ENCODE measurements at places on chromosomes 12 and 14. TPM values are rescaled to one million over a fixed set of nuclear protein-coding genes. Genes with fewer than 3 reads are reported as not detected.

DNA sequence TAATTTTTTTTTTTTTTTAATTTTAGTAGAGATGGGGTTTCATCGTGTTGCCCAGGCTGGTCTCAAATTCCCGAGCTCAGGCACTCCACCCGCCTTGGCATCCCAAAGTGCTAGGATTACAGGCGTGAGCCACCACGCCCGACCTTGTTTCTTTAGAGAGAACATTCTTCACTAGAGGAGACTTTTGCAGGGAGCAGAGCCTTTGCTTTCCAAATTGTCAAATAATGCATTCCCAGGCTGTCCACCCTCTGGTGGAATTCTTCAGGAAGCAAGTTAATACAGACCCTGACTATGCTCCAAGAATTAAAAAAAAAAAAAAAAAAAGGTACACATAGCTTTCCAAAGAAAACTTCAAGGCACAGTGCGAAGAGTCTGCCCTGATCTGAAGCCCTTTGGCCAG, 6.8 kb downstream of the ALDH1L2 start:
- DNase-seq: no peak
- H3K4me3 ChIP-seq: no peak overlapping the region
- no peak overlapping the region for H3K27ac ChIP-seq
- H3K36me3 ChIP-seq: no peaks in the 10 kb centered on the region
- no peaks in the 10 kb centered on the region for H3K4me1 ChIP-seq
- H3K27me3 ChIP-seq: no peaks in the 10 kb centered on the region

The LALBA gene
- total RNA-seq: not detected

The CMKLR1 gene
- 13.7 TPM for total RNA-seq

The ANO6 gene
- total RNA-seq: 36.8 TPM

GRCh38 chr14:23663127-23663526, 27.0 kb downstream of the DHRS2 start:
- H3K27me3 ChIP-seq: no peaks in the 10 kb centered on the region
- H3K27ac ChIP-seq: no peak overlapping the region
- no peaks in the 10 kb centered on the region for H3K36me3 ChIP-seq

The RASSF9 gene
- total RNA-seq: 1.0 TPM

The ZFHX2 gene
- 0.08 TPM for total RNA-seq

The ENDOU gene
- 0.25 TPM for total RNA-seq

The CEBPE gene
- total RNA-seq: 4.4 TPM

DNA sequence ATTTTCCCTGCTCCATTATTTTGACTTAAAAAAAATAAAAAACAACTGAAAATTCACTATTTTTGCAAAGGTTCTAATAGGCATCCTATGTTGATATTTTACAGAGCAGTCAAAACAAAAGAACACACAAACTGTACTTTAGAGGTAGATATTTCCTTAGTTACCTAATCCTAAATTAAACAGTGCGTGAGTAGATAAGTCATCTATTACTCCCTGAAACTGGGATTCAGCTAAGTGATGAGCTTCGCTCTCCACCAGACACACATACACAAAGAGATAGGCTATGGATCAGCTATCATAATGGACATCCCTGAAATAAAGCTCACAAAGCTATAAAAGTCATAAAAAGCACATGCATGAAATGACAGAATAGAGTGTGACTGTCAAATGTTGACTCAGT, 398.7 kb downstream of the SOX5 start:
- no peaks in the 10 kb centered on the region for H3K4me1 ChIP-seq
- DNase-seq: no peak
- H3K36me3 ChIP-seq: peaks cover 17% of the 10 kb centered on the region
- no peaks in the 10 kb centered on the region for H3K27me3 ChIP-seq

The NEUROD4 gene
- total RNA-seq: not detected

GRCh38 chr12:45914090-45914489, 76.3 kb downstream of the SCAF11 start:
- no peak overlapping the region for H3K4me3 ChIP-seq
- H3K4me1 ChIP-seq: peaks cover under 1% of the 10 kb centered on the region
- no peaks in the 10 kb centered on the region for H3K27me3 ChIP-seq
- no peak for DNase-seq

- no peaks in the 10 kb centered on the region for H3K27me3 ChIP-seq
- H3K4me3 ChIP-seq: no peak overlapping the region
- H3K36me3 ChIP-seq: no peaks in the 10 kb centered on the region
These were observed 232.1 kb downstream of the NAV3 start for GRCh38 chr12:78062786-78063185.

GRCh38 chr14:55160989-55161388, 30.4 kb downstream of the DLGAP5 start:
- H3K4me1 ChIP-seq: no peaks in the 10 kb centered on the region
- DNase-seq: no peak
- no peaks in the 10 kb centered on the region for H3K36me3 ChIP-seq
- no peak overlapping the region for H3K27ac ChIP-seq
- H3K27me3 ChIP-seq: no peaks in the 10 kb centered on the region
- H3K4me3 ChIP-seq: no peak overlapping the region

The DDN gene
- 0.09 TPM for total RNA-seq

The OAS1 gene
- total RNA-seq: 20.5 TPM

DNA sequence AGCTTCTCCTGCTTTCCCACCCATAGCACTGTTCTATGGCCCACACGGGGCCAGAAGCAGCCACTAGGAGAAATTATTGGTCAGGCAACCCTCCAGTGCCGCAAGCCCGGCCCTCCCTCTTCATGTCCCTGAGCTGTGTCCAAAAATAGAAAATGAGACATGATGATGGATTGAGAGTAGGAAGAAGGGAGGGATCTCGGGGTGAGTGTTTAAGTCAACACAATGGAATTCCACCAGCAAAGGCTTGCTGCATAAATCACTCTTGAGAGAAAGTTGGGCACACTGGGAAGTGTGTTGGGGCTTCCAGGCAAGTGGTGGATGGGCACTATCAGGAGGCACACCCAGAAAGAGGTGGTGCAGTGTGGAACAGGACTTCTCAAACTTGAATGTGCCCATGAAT, 94.2 kb downstream of the LLPH start:
- no peak for DNase-seq
- no peak overlapping the region for H3K4me3 ChIP-seq
- no peaks in the 10 kb centered on the region for H3K4me1 ChIP-seq
- H3K36me3 ChIP-seq: no peaks in the 10 kb centered on the region
- no peaks in the 10 kb centered on the region for H3K27me3 ChIP-seq

DNA sequence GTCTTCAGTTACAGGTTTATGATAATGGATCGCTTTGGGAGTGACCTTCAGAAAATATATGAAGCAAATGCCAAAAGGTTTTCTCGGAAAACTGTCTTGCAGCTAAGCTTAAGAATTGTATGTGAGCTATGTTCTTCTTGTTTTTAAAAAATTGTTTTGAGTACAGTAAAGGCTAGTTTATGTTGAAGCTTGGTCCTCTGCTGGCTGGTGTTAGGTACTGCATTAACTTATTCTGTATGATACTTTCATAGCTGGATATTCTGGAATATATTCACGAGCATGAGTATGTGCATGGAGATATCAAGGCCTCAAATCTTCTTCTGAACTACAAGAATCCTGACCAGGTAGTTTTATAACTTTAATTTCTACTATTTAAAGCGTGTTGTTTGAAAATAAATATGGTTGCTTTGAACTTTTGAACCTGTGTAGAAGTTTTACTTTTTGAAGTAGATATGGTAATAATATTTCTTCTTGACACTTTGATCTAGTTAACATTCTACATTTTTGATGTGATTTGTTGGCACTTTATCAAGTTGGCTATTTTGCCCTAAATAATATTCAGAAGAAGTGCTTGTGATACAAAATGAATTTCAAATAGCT, 55.7 kb downstream of the VRK1 start:
- peaks cover 2% of the 10 kb centered on the region for H3K36me3 ChIP-seq
- no peak overlapping the region for H3K4me3 ChIP-seq
- no peaks in the 10 kb centered on the region for H3K4me1 ChIP-seq

- no peaks in the 10 kb centered on the region for H3K36me3 ChIP-seq
- no peak overlapping the region for H3K27ac ChIP-seq
- H3K4me1 ChIP-seq: no peaks in the 10 kb centered on the region
- H3K4me3 ChIP-seq: no peak overlapping the region
These were observed 129.6 kb upstream of the CDKN3 start for GRCh38 chr14:54267172-54267571.

DNA sequence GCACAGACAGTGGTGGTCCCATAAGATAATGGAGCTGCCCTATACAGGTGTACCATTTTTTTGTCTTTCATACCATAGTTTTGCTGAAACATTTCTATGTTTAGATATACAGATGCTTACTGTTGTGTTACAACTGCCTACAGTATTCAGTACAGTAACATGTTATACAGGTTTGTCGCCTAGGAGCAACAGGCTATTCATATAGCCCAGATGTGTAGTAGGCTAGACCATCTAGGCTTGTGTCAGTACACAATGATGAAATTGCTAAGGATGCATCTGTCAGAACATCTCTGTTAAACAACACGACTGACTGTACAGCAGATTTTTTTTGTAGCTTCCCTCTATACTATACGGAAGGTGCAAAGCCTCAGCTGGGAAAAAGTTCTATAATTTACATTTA, 30.5 kb downstream of the RAD9B start:
- no peaks in the 10 kb centered on the region for H3K27me3 ChIP-seq
- peaks cover 4% of the 10 kb centered on the region for H3K36me3 ChIP-seq
- H3K4me3 ChIP-seq: no peak overlapping the region
- H3K27ac ChIP-seq: no peak overlapping the region
- no peak for DNase-seq
- peaks cover 15% of the 10 kb centered on the region for H3K4me1 ChIP-seq

DNA sequence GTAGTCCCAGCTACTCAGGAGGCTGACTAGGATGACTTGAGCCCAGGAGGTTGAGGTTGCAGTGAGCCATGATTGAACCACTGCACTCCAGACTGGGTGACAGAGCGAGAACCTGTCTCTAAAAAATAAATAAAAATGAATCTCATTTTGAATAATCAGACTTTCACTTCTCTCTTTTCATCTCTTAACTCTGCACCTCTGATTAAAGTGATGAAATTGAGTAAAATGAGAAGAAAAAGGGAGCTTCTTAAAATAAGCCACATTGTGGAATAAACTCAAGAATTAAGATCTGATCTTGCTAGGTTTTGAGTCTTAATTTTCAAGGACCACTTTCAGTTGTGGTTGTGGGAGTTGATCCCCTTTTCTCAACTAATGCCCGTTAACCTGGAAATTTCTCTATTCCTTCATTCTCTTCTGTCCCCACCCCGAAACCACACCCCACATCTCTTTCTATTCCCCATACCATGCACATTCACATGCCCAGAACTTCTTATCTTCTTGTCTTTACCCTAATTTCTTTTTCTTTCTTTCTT, 70.9 kb upstream of the ETV6 start:
- no peak overlapping the region for H3K27ac ChIP-seq
- peaks cover 2% of the 10 kb centered on the region for H3K4me1 ChIP-seq
- H3K27me3 ChIP-seq: no peaks in the 10 kb centered on the region
- no peak overlapping the region for H3K4me3 ChIP-seq
- no peaks in the 10 kb centered on the region for H3K36me3 ChIP-seq
- no peak for DNase-seq

The LHX5 gene
- total RNA-seq: not detected

DNA sequence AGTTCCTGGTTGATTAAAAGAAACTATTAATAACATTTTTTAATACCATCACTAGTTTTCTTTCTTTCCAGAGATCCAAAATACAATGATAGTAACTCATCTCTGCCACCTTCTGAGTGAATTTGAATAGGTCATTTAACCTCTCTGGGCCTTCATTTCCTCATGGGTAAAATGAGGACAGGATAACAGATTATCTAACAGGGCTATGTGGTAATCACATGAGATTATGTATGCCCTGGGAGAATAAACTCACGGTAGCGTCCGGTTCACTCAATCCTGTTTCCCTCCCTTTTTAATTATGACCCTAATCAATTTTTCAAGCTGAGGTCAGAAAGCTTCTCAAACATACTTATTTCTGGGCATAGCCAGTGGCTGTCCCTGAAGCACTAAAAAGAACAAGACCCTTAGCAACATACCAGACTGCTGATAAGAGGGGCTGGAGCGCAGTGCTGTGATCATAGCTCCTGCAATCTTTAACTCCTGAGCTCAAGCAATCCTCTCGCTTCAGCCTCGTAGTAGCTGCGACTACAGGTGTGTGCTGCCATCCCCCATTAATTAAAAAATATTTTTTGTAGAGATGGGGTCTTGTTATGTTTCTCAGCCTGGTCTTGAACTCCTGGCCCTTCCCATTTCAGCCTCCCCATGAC, 24.2 kb downstream of the ATXN2 start:
- H3K27ac ChIP-seq: peak overlapping the region; percentile 49
- H3K27me3 ChIP-seq: no peaks in the 10 kb centered on the region
- no peak for DNase-seq
- H3K4me1 ChIP-seq: peaks cover 21% of the 10 kb centered on the region
- no peaks in the 10 kb centered on the region for H3K36me3 ChIP-seq

The PRB2 gene
- total RNA-seq: not detected

DNA sequence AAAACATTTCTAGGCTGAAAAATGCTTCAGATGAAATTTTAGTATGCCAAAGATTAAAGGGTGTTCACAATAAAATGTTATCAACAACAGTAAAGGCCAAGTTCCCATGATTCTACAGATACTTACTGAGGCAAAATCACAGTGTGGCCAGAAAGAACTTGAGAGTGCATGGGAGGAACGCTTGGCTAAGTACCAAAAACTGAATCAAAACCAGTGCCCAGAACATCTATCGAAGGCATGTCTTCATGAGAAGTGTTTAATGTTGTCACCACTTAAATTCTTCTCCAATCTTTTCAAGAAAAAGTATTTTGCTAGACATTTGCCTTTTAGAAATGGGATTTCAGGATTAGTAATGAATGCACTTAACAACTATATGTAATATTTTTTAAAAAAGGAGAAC, 41.5 kb downstream of the KIF21A start:
- no peak overlapping the region for H3K4me3 ChIP-seq
- no peaks in the 10 kb centered on the region for H3K4me1 ChIP-seq
- H3K27ac ChIP-seq: no peak overlapping the region

- DNase-seq: no peak
- no peak overlapping the region for H3K4me3 ChIP-seq
- no peaks in the 10 kb centered on the region for H3K4me1 ChIP-seq
- H3K36me3 ChIP-seq: peaks cover 2% of the 10 kb centered on the region
- H3K27ac ChIP-seq: no peak overlapping the region
- no peaks in the 10 kb centered on the region for H3K27me3 ChIP-seq
These were observed 10.5 kb downstream of the BTBD6 start for GRCh38 chr14:105258846-105259245.

The RBP5 gene
- 47.1 TPM for total RNA-seq

The LRRC9 gene
- total RNA-seq: 0.14 TPM

The LMNTD1 gene
- total RNA-seq: not detected

- DNase-seq: no peak
- no peaks in the 10 kb centered on the region for H3K27me3 ChIP-seq
- no peaks in the 10 kb centered on the region for H3K36me3 ChIP-seq
- H3K27ac ChIP-seq: no peak overlapping the region
These were observed 128.3 kb upstream of the FGD4 start for GRCh38 chr12:32270818-32271710.

GRCh38 chr12:27623645-27624044, 72.6 kb upstream of the REP15 start:
- no peak overlapping the region for H3K4me3 ChIP-seq
- H3K27me3 ChIP-seq: no peaks in the 10 kb centered on the region
- no peak overlapping the region for H3K27ac ChIP-seq
- peaks cover 3% of the 10 kb centered on the region for H3K4me1 ChIP-seq
- no peaks in the 10 kb centered on the region for H3K36me3 ChIP-seq

The FOXM1 gene
- total RNA-seq: not detected

All from liver (tissue), 10 donors.